ENCODE measurements at places on chromosomes 1 and 21.
A peak's percentile ranks its signal among the peaks of the same experiment; 100 is the strongest.

DNA sequence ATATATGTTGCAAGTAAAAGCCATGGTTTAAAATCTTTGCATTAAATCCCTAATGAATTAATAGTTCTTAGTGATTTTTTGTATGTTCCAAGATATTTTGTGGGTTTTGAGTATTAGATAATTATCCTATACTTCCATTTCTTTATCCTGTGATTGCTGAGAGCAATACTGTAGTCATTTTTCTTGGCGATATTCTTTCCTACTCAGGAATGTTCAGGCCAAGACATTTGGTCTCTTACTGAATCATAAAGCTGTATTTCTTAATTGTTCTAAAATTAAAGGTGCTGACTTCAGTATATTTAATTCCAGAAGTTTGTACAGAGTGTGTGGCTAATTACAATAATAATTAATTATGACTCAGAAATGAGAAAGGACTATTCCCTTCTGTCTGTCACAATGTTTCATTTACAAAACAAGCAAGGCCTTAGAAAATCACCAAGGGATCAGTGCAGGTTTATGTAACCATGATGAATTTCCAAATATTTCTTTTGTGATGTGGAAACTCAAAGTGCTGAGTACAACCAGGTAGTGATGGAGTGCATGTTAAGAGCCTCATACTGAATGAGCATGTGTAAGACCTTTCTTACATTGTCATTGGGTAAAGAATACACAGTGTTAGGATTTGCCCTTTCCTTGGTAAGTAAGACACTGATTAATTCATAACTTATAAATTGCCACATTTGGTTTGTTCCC, 161.2 kb downstream of the HMCN1 start:
- no peak for DNase-seq

DNA sequence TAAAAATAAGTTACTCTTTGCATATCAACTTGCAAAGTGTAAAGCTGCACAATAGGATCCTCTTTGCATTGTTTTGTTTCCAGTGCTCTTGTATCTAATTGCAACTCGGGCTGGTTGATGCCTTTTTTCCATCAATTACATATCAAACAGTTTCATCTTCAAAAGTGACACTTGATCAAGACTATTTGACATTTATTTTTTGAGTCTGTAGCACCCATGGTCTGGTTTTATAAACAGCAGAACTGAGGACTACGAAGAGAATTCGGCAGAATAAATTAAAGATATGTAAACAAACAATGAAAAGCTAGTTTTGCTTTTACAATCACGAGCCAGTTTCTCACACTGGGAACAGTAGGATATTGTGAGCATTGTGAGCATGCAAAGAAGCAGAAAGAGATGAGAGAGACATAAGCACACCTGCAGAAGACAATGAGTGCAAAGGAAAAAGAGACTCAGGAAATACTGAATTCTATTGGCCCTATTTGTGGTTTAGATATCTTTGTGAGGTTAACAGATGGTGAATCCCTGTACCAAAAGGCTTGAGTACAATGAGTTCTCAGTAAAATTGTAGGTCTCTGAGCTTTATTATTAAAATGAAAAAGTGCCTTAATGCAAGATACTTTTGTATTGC, 45.4 kb downstream of the RPL5 start:
- DNase-seq, result no peak

DNA sequence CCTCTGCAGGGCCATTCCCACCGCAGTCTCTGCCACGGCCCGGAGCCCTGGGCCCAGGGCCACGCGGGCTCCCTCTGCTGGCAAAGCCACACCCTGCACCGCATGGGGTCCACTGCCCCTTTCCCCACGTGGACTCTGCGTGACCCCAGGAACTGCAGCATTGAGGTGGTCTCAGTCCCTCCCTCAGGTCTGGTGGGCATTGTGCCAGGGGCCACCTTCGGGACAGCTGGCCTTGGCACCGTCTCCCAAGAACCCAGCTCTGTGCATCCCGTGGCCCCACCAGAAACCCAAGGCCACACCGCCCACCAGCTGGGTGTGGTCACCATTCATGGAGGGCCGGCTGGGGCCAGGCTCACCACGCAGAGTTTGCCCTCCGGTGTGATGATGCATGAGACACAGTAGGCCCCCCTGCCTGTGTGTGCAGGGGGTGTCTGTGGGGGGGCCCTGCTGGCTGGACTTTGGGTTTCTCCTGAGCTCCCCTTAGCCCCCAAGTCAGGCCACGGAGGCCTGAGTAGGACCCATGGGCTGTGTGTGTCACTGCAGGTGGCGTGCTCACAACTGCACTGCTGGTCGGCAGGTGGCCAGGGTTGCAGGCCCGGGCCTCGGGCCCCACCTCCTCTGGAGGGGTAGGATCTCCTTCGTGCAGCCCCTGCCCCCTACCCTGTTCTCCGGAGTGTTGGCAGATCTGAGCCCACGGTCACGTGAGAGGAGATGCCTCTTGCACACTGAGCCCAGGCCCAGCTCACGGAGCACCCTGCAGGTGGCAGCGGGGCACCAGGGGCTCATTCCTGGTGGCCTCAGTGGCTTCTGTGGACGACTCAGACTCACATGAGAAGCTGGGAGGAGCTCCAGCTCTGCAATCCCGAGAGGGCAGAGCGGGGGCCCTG, 5.8 kb downstream of the VWA1 start:
- DNase-seq, result peak; percentile 67

DNA sequence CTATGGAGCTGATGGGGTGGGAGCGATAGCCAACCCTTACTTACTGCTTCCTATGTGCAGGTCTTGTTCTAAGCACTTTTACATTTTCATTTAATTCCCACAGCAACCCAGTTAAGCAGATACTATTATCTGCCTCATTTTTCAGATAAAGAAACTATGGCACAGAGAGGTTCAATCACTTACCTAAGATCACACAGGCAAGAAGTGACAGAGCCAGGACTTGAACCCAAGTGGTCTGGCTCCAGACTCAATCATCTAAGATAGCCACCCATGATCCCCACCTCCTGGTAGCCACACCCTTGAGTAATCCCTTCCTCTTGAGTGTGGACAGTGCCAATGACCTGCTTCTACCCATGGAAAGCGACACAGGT, 23.2 kb upstream of the IFNAR1 start:
- no peak for DNase-seq

DNA sequence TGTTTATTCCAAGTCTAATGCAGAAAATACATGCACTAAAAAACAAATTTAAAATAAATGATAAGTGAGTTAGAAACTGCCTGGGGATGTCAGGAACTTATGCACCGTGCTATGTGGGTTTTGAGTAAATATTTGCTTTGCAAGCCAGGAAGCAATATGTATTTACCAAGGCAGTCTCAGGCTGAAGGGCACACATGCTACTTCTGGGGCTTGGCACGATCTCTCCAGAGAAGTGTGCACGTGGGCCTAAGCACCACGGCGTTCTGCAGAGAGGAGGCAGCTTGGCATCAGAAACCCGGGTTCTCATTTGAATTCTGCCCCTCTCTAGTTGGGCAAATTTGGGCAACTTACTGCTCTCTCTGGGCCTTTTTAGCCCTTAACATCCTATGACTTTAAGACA, 72.6 kb upstream of the ROR1 start:
- DNase-seq, result no peak

DNA sequence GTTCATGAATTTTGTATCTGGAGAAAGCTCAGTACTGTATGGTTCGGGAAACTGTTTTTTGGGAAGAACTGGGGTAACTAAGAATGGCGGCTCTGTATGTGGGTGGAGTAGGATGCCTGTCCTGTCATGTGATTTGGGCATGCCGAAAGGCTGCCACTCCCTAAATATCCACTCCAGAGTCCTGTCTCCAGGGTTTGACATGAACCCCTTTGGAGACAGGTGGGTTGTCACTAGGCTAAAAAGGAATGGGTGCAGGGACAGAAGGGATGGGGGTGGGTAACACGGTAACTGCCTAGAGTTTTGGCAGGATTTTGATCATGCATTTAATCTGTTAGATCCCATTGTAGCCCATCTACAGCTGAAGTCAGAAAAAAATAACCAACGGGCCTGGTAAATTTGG, 150.1 kb downstream of the KCNJ6 start:
- DNase-seq, result no peak

DNA sequence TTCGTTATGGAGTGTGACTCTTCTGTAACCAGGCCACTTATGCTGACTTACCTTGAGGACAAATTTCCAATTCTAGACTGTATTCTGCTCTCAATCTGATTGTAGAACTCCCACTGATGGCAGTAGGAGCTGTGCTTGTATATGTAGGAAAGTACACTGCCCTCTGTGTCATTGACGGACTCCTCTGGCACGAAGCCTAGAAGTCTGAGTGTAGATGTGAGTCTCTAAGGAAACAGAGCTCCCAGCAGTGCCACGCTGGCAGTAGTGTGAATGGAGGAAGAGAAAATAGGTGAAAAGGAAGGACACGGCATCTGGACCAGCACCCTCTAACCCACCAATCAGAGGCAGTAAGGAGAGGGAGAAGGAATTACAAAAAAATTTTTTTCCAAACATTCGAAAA, 130.4 kb upstream of the ADGRL2 start:
- DNase-seq, result no peak

GRCh38 chr1:226908419-226908818, 31.7 kb upstream of the COQ8A start:
- no peak for DNase-seq

- no peak for DNase-seq
These were observed 12.9 kb downstream of the ACTRT2 start for GRCh38 chr1:3034162-3034561.

DNA sequence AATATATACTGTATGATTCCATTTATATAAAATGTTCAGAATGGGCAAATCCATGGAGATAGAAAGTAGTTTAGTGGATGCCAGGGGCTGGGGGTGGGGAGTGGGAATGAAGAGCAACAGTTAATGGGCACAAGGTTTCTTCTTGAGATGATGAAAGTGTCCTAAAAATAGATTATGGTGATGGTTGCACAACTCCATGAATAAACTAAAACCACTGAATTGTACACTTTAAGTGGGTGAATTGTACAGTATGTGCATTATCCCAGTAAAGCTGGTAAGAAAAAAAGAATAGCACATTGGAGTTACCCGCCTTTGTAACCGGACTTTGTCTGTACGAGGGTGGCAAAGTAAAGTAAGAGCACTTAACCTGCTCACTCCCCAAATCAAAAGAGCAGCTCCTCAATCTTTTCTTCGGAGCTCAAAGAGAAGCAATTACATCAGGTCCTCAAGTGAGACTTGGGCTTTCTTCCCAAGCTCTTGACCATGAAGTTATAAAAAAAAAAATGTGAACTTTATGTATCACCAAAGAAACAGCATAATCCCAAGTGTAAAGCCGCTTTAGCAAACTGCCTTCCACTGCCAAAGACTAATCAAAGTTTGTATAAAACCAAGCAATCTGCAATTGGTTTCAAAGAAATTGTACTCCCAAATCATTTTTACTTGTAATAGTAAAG, 32.1 kb downstream of the ALDH9A1 start:
- no peak for DNase-seq

GRCh38 chr1:113976609-113977278, 2.5 kb upstream of the OLFML3 start:
- peak; percentile 62 for DNase-seq

- peak; percentile 10 for DNase-seq
These were observed 9.7 kb downstream of the HSD3B1 start for GRCh38 chr1:119516680-119517079.

DNA sequence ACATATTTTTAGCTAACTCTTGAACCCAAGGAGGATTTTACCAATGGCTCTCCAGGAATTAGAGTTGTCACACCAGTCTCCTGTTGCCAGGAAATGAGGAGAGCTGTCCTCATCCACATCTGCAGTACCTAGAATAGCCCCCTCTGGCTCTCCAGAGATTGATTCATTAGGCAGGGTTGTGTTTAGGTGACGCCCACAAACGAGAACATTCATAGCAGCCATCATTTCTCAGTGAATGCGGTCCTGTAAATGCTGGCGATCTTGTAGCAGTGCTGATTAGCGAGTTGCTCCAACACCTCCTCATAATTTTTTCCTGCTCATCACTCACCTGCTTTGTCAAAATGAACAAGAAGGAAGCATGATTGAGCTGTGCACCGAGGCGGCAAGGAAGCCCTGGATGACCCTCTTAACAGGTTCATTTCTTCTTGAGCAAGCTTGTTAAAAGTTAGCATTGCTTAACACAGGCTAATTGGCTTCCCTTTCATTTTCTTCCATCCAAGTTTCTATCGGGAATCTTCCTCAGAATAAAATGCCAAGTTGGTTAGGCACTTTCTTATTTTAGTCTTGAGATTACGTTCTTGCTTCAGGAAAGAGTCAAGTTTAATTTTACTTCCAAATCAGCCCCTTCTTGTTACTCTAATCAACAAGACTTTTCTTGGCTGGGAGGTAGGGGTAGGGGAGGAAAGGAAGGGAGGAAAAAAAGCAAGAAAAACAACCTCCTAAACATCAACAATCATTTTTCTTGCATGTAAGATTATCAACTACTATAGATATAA, 16.5 kb upstream of the KLHDC8A start:
- DNase-seq, result no peak

- DNase-seq, result no peak
These were observed 46.9 kb downstream of the PEX14 start for GRCh38 chr1:10521537-10522157.

DNA sequence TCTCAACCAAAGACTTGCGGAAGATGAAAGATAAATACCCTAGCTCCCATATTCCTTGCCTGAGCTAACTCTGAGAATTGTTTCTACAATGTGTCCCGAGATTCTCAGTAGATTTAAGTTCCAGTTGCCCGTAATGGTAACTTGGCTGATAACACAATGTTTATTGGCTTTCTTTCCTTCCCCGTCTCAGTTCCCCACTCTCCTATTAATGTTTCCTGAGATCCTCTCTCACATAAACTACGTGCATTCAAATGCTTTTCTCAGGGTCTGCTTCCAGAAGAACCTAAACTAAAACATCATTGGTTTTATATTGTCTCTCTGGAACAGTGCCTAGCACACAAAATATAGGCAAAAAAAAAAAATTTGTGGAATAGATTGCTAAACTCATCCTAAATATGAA, 794.2 kb upstream of the ADGRL2 start:
- DNase-seq, result no peak

- DNase-seq, result no peak
These were observed 20.7 kb upstream of the DNASE2B start for GRCh38 chr1:84377480-84378095.

GRCh38 chr1:88276163-88276562, 407.9 kb upstream of the PKN2 start:
- DNase-seq, result no peak

GRCh38 chr1:158801396-158801795, 20.4 kb upstream of the OR6N2 start:
- DNase-seq, result no peak

DNA sequence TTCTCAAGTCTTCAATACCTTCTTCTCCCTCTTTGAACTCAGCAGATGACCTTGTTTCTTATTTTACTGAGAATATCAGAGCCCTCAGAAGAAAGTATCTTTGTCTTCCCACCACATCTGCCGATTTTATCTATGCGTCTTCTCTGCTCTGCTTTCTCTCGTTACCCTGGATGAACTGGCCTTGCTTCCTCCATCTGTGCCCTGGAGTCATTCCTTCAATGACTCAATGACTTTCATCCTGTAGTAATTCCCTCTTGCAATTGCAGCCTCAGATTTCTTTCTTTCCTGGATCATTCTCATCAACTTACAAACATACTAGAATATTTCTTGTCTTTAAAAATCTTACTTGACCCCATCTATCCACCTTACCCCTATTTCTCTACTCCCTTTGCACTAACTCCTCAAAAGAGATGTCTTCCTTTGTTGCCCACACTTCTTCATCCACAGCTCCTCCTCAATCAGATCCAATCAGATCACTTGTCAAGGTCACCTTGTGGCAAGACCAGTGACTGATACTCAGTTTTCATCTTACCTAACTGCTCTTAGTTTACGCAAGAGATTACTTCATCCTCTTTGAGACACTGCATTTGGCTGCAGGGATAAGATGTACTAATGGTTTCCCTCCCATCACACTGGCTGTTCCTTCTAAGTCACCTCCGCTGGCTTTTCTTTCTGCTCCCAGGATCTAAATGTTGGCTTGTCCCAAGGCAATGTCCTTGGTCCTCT, 8.2 kb upstream of the TGFBR3 start:
- DNase-seq, result no peak
